Stimulated activated CD4-positive, alpha-beta T cell treated with anti-CD3 and anti-CD28 coated beads, Interleukin-4, amount 100 ng/mL, for 1 hour (primary cell): ENCODE measurements at places on chromosomes 4 and X.

DNA sequence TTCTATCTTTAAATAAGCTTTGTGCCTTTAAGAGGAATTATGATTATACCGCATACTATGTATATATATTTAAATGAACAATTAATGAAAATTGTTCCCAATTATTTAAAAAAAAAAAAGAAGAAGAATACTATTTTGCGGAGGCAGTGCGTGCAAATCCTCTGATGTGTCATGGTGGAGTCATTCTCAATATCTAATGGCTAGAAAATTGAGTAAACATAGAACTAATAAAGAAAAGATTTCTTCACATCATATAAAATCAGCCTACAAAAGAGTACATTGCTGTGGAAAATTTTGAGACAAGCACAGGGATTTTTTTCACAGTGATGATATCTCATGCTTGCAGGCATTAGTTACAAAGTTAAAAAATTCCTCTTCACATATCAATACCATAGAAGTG is 2.6 kb upstream of the EREG start:
- DNase-seq, result no peak

DNA sequence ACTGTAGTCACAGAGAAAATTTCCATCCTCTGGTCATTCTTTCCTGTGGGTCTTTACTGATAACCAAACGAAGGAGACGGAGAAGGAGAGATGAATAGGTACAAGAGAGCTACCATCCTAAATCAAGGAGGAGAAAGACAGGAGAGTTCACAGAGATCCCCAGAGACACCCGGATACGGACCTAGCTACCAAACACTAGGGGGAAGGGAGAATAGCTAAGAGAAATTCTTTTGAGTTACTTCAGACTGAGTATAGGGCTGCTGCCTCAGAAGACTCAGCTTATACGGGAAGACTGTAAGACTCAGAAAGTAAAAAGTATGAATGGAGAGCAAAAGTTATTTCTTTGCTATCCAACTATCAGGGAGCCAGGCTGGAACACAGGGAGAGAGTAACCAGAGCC is 572.1 kb downstream of the C4orf33 start:
- no peak for DNase-seq

GRCh38 chrX:40866893-40867292 is 131.6 kb upstream of the MED14 start:
- no peak for DNase-seq

DNA sequence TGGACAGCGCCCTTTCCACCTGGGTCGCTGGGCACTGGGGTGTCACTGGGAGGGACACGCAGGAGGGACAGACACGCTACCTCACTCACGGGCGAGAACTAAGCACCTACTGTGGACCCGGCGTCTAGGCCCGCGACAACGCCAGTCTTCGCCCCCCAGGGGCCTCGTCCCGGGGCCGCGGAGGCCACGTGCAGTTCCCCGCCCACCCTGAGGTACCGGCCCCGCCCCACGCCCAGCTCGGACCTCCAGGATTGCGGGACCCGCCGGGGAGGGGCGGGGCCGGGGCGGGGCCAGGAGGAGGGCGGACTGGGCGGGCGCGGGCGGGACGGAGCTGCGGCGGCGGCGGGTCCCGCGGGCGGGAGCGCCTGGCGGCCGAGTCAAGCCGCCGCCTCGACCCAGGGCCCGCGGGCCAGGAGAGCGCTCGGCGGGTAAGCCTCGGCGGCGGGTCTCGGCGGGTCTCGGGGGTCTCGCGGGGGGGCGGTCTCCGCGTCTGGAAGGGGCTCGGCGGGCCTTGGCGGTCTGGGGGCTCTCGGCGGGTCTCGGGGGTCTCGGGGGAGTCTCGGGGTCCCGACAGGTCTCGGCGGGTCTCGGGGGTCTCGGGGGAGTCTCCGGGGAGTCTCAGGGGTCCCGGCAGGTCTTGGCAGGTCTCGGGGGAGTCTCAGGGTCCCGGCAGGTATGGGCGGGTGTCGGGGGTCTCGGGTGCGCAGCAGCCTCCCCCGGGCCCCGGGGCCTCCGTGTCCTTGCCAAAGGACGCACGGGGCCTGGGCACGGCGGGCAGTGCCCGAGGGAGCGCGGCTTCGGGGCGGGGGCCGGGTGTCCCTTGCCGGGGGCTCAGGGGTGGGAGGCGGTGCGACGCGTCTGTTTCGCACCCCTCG is at the start of gene SH3BP2:
Gene SH3BP2, plus strand, starts transcription at position 375 of the 875 bp plus-strand sequence. CDS start 27,533 bp downstream, outside the sequence.
- peak; percentile 72 for DNase-seq

DNA sequence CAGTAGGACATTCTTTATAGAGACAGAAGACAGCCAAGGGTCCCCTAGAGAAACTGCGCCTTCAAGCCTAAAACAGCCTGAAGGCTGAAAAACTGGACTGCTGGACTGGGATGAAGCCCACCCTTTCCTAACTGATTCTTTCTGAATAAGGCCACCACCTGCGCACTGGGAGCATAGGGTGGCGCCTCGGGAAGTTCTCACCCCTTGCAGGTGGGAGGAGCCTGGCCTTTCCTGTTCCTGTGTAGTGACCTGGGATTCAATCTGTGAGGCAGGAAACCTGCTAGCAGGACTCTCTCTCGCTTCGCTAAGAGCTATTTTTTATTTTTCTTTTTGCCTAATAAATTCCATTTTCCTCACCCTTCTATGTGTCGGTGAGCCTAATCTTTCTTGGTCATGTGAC is 61.8 kb upstream of the KLHL13 start:
- DNase-seq, result no peak

- no peak for DNase-seq
Observed at GRCh38 chr4:1170156-1170975, 2.0 kb downstream of the SPON2 start.

DNA sequence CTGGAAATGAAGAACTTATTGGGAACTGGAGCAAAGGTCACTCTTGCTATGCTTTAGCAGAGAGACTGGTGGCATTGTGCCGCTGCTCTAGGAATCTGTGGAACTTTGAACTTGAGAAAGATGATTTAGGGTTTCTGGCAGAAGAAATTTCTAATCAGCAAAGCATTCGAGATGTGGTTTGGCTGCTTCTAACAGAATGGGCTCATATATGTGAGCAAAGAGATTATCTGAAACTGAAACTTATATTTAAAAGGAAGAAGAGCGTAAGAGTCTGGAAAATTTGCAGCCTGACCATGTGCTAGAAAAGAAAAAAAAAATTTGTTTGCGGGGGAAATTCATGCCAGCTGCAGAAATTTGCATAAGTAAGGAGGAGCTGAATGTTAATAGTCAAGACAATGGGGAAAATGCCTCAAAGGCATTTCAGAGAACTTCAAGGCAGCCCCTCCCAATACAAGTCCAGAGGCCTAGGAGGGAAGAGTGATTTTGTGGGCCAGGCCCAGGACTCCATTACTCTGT is 35.9 kb upstream of the PAPSS1 start:
- DNase-seq, result no peak

- DNase-seq, result no peak
Observed at GRCh38 chr4:41359836-41360213, 103.1 kb downstream of the UCHL1 start.

- no peak for DNase-seq
Observed at GRCh38 chr4:147913137-147913536, 181.2 kb downstream of the ARHGAP10 start.

- no peak for DNase-seq
Observed at GRCh38 chrX:53599781-53600396, 86.6 kb downstream of the HUWE1 start.

- DNase-seq, result no peak
Observed at GRCh38 chrX:51955200-51955599, 61.8 kb downstream of the MAGED1 start.

DNA sequence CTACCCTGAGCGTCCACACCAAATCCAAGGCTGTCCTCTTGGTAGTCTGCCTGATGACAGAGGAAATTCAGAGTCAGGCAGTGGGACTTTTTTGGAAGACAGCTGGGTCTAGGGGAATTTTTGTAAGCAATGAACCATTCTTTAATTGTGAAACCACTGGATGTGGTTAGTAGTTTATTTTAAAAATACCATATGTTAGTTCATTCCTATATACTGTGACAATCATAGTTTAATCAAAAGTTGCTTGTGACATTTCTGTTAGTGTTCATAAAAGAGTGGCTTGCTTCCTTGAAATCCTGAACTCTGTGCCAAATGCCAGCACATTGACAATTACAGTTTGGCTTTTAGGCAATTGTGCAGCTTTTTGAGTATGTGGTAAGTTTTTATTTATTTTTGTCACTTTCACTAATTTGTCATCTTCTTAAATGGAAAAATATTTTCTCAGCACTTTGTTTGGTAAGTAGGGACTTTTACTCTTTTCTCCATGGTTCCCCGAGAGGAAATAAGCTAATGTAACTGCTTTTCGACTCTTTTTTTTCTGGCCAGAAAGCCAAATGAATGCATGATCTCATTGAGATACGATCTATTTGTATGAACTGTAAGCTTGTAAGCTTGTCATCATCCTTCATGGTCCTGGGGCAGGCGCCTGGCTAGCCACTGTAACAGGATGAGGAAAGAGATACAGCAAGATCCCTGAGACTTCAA is 72.6 kb upstream of the SLC4A4 start:
- no peak for DNase-seq

GRCh38 chr4:56235725-56236124 is 151.6 kb downstream of the AASDH start:
- DNase-seq, result no peak

- no peak for DNase-seq
Observed at GRCh38 chr4:8090744-8091301, 67.8 kb downstream of the ABLIM2 start.

DNA sequence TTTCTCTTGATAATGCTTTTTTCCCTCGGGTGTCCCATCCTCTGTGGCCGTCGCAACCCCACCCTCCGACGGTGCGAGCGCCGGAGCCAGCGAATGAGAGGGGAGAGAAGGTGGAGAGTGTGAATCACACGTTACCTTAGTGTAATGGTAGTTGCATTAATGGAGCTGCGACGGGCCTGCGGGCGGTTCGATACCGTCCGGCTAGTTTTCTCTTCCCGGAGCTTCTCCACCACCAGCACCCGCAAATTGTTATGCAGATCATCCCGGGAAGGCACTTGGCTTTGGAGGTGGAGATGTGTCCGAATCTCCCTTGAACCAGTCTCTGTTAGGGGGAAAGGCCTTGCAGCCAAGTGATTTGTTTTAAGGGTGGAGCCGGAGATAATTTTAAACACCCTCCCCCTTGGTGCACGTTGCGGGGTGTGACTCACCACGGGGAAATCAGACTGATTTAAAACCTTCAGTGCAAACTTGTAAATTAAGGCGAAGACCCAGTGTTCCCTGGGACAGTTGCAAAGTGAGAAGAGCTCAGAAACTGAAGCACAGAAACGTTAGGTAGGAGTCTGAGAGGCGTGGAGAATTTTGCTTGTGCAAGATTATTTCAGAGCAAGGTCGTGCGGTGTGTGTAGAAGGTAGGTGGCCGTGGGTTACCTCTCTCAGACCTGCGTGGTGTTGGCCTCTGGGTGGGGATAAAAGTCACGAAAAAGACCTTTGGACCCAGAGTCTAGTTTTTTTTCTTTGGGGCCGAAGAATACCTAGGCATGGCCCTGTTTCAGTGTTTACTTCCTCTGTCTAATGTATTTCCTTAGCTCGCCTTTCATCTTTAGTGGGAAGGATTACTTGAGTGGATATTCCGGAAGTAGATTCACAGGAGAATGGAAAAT is 1.3 kb downstream of the AFF1 start:
- peak; percentile 73 for DNase-seq

DNA sequence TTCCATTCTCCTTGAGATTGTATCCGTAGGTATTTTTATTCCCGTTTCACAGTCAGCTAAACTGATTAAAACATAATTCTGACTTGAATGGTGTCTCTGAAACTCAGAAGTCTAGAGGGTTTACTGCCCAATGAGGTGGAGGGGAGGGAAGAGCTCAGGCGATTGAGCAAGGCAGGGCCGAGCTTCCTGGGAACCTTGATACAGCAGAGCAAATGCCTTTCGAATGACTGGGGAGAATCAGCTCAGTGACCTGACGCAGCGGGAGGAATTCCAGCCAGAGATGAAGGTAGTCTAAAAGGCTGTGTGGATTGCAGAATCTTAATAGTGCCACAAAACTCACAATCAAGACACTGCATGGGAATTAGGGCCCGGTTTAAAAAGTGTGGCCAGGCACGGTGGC is 233.6 kb downstream of the EVC2 start:
- no peak for DNase-seq

- no peak for DNase-seq
Observed at GRCh38 chrX:42248226-42248625, 324.9 kb upstream of the CASK start.

GRCh38 chrX:39869846-39870601 is 227.7 kb downstream of the BCOR start:
- peak; percentile 60 for DNase-seq

DNA sequence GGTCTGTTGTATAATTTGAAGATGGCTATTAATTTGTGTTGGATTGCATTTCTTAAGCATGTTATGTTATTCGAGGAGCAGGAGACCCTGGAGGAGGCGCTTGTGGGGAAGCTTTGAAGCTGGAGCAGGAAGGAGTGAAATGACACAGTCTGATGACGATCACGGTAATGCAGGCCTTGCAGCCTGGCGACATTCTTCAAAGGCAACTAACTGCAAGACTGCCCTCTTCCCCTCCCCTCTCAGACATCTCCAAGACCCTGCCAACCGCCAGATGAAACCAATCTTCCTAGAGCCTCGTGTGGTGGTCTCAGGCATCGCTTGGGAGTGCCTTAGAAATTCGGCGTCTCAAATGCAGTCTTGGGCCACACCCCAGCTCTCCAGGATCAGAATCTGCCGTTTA is 16.1 kb downstream of the CLCN4 start:
- no peak for DNase-seq

GRCh38 chr4:187207931-187208330 is 484.3 kb upstream of the FAT1 start:
- no peak for DNase-seq

DNA sequence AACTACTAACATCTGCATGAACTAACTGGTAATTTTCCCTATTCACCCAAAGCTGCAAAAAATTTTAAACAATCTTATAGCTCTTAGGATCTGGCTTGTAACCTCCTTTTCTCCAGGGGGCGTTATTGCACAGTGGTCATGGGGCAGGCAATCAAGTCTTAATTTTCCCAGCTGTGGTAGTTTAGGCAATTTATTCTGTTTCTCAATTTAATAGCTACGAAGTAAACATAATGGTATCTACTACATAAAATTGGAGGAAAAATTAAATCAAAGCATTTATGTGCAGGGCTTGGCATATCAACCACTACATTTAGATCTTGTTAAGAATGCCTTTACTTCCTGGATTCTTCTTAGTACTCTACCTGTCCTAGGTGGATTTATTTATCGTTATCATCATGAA is 137.4 kb upstream of the GUCY1A1 start:
- DNase-seq, result no peak

- DNase-seq, result no peak
Observed at GRCh38 chrX:87518504-87518903, 902 bp downstream of the KLHL4 start.

GRCh38 chr4:74181219-74181618 is 23.3 kb downstream of the MTHFD2L start:
- no peak for DNase-seq

GRCh38 chrX:119343856-119344255 is 55.3 kb upstream of the SLC25A43 start:
- no peak for DNase-seq

DNA sequence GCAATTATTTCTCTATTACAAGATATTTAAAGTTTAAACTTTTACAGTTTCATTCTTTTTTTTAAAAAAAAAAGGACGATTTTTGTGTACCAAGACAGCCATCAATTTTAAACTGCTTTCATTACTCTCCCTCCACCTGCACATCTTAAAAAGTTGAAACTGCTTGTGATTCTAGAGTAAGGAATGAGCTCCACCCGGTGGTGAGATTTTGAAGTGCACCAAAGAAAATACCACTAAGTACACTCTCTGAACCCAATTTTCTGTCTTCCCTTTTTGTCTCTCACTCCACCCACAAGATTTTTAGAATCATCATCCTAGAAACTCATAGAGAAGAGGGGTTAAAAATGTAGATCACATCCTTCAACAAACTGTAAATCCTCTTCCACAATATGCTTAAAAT is 91.3 kb upstream of the WDR44 start:
- DNase-seq, result peak; percentile 5
